ENCODE measurements at places on chromosomes 1 and 21. TPM values are rescaled to one million over a fixed set of nuclear protein-coding genes. Genes with fewer than 3 reads are reported as not detected.
A peak's percentile ranks its signal among the peaks of the same experiment; 100 is the strongest.

The COL16A1 gene
- 14.8 TPM for total RNA-seq

The DENND1B gene
- total RNA-seq = 29.5 TPM

The NR1I3 gene
- not detected for total RNA-seq

The SFN gene
- total RNA-seq = 97.9 TPM

The BCAS2 gene
- total RNA-seq = 72.8 TPM

The CYP4Z1 gene
- not detected for total RNA-seq

The CHML gene
- 13.9 TPM for total RNA-seq

The CAMSAP2 gene
- total RNA-seq = 18.9 TPM

The CD247 gene
- not detected for total RNA-seq

The BEST4 gene
- total RNA-seq = not detected

DNA sequence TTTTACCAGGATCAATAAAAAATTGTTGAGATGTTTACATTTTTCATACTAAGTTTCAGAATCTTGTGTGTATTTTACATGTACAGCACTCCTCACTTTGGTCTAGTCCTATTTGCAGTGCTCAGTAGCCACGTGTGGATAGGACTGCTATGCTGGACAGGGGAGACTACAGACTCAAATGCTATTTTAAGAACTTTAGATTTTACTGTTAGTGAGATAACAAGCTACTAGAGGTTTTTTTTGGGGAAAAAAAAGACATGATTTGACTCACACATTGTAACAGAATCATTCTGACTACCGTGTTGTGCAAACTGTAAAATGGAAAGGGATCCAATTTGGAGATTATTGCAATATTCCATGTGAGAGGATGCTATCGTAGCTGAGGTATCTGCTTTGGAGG is 418.9 kb upstream of the PRMT6 start:
- DNase-seq = no peak

DNA sequence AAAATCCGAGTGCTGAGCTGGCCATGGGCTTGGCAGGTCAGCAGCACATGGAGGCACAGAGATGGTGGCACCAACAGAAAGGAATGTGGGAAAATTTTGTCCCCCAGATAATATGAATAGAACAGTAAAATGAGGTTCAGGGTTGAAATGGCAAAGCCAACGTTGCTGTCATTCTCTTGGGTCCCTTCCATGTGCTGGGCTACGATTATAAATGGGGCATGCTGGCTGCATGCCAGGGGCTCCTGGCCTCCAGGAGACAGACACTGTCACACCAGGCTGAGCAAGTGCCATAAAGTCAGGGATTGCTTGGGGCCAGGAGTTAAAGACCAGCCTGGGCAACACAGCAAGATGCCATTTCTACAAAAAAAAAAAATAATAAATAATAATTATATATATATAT is 77.1 kb downstream of the TOMM20 start:
- no peak for DNase-seq

GRCh38 chr1:224743608-224744164 is 127.6 kb downstream of the CNIH3 start:
- no peak for DNase-seq

DNA sequence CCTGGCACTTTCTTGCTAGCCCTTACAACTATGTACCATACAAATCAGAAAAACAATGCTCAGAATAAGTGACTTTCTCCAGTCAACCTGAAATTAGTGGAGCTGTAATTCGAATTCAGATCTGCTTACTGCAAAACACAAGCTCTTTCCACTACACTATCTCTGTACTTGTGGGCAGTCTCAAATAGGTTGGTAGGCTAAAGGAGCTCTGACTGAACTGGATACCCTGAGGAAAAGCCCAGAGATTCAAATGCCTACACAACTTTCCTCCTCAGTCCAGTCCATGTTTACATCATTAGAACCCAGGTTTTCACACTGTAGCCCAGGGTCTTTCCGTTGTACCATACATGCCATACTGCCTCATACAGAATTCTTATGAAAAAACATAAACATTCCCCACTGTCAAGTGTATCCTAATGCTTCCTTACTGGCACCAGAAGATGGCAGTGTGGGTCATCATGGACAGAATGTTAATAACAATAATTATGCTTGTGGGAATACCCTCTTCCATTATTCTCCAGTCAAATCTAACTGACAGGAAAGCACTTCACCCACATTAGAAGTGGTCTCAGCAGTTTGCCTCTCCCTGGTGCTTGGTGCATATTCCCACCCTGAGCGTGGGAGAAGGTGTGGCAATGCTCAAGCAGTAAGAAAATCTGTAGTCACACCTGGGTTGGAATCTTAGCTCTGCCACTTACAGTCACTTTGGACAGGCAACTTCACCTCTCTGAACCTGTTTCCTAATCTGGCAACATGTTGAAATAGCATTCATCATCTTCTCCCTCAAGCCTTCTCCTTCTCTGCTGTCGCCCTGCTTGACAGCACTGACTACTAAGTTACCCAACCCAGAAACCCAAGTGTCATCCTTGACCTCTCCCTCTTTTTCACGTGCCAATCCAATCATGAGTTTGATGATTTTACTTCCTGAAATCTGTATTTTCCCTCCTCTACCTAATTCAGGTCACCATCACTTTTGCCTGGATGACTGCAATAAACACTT is 14.4 kb upstream of the ZFYVE9 start:
- peak; percentile 67 for DNase-seq

GRCh38 chr1:16644193-16644481 is 22.6 kb downstream of the RNU1-3 start:
- DNase-seq = no peak

GRCh38 chr1:233614743-233615521 is 1.0 kb downstream of the KCNK1 start:
- DNase-seq = no peak

DNA sequence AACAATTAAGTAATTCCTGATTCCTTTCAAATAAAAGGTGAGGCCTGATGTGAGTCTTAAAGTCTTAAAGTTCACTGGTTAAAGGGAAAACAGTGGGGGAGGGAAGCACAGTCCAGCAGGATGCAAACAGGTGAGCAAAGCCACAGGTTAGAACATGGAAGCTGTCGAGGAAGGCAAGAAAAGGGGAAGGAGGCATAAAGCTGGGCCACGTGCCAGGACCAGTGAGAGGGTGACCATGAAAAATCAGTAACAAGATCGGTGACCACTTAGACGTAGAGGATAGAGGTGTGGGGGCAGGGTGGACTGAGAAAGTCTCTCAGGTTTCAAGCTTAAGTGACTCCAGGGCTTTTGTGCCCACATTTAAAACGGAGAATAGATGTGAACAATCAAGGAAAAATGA is 231.3 kb downstream of the SETD4 start:
- no peak for DNase-seq

DNA sequence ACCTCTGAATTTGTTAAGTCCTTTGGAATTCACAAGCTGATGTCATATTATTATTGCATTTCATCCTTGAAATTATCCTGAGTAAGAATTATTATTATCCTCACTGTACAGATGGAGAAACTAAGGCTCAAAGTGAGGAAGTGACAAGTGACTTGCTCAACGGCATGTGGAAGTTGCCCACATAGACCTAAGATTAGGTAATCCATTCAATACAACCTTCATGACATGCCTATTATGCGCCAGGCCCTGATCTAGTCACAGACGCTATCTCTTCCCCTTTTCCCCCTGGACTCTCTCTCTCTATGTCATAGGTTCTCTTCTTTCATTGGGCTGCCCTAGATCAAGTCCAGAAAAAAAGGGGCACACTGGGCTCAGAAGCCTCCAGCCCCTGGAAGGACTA is 84.9 kb upstream of the KCNK2 start:
- no peak for DNase-seq

DNA sequence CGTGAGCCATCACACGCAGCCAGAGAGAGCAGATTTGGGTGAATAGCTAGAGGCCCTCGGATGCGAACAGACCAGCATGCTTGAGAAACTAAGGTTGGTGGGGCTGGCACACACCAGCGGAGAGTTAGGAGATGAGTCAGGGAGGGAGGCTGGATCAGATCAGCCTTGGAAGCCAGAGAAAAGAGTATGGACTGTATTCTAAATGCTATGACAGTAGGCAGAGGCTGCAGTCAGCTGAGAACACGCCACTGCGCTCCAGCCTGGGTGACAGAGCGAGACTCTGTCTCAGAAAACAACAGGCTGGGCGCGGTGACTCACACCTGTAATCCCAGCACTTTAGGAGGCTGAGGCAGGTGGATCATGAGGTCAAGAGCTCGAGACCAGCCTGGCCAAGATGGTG is 4.0 kb upstream of the PLEKHM2 start:
- DNase-seq = peak; percentile 87

DNA sequence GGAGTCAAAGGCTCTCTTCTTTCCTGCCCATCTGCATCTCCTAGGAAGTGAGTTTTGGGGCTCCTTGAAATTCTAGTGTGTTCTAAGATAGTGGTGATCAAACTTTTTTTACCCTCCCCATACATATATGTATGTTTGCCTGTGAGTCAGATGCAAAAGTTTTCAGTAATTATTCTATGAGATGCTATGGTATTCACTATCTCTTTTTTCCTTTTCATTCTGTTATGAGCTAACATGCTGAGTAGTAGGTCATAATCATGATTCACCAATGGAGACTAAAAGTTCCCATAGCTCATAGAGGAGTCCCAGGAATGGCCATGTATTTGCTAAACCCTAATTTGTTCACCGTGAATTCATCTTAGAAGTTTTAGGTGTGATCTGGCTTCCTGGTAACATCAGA is 135.6 kb downstream of the GPR52 start:
- no peak for DNase-seq

DNA sequence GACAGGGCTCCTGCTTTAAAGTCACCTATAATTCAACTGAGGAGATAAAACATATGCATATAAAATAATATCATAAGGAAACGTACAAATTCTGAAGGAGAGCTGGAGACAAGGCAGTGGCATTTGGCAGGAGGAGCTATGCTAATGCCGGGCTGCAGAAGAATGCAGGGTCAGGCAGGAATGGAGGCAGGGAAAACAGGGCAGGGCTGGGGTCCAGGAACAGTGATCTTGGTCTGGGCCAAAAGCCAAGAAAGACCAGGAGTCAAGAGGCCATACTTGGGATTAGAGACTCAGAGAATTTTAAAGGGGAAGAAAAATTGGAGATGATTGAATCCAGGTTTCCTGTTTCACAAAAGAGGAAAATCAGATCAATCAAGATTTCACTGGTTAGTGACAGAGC is 20.0 kb upstream of the BRDT start:
- peak; percentile 38 for DNase-seq

- DNase-seq = no peak
Observed at GRCh38 chr1:240906477-240906876, 294.5 kb upstream of the GREM2 start.

- DNase-seq = no peak
Observed at GRCh38 chr1:230206976-230207375, 139.9 kb downstream of the GALNT2 start.

DNA sequence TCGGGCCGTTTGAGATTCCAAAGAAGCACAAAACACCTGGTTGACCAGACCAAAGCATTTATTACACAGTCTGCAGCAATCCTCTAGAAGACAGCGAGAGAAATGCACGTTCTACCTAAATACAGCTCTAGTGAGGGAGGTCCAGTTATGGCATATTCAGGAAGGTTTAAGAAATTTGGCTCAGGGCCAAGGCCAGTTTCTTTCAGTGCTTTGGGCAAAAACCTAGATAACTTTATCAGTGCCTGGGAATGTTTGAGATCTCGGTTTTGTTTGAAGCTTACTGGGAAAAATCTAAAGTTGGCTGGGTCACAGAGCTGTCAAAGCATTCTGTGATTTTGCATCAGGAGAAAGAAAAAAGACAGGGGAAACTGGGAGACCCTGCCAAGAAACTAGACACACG is 514.0 kb upstream of the TMPRSS15 start:
- DNase-seq = no peak

DNA sequence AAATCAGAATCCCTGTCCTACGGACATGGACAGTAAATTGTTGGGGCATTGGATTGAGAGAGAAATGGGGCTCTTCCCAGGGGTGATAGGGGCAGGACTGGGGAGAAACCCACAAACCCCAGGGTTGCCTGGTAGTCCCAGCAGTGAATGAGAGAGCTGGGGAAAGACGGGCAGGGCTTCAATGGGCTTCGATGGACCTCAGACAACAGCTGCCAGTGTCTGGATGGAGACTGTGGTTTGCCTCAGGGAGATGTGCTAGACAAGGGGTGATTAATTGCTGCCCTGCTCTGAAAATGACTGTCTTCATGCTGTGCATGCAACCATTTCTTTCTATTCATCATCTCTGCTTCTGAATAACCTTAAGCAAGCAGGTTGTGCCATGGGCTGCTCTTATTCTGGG is 7.4 kb downstream of the GPR25 start:
- DNase-seq = no peak

- DNase-seq = no peak
Observed at GRCh38 chr1:228994676-228995594, 259.7 kb downstream of the RHOU start.

DNA sequence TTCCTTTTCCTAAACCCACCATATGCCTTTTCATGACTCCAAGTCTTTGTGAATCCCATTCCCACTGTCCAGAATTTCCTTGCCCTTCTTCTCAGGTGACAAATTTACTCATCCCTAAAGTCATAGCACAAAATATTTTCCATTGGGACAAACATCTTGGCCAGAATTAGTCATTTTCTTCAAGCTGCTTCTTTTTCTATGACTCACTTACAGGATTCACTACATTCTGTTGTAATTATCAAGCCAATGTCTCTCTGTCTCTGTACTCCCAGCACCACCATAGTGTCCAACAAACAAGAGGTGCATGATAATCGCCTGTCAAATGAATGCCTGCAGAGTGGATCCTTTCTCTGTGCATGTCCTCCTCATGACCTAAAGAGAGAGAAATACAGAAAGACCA is 37.8 kb downstream of the SGIP1 start:
- DNase-seq = peak; percentile 75

GRCh38 chr1:164380893-164381292 is 178.1 kb upstream of the PBX1 start:
- no peak for DNase-seq

GRCh38 chr1:99784809-99785255 is 18.4 kb upstream of the FRRS1 start:
- DNase-seq = no peak

DNA sequence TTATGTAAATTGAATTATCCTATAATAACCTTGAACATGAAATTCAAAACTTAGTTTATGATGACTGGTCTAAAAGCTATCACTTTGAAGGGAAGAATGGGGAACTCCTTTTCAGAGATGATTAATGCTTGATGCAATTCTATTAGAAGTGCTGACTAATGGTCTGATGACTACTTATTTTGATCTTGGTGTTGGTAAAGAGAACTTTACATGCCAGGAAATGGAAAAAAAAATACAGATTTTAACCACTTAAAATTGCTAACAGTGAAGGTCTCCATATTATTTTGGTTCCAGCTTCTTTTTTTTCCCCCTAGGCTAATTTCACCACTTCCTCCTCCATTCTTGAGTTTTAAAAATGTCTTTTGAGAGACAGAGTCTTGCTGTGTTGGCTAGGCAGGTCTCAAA is 22.9 kb downstream of the S1PR1 start:
- DNase-seq = peak; percentile 94

DNA sequence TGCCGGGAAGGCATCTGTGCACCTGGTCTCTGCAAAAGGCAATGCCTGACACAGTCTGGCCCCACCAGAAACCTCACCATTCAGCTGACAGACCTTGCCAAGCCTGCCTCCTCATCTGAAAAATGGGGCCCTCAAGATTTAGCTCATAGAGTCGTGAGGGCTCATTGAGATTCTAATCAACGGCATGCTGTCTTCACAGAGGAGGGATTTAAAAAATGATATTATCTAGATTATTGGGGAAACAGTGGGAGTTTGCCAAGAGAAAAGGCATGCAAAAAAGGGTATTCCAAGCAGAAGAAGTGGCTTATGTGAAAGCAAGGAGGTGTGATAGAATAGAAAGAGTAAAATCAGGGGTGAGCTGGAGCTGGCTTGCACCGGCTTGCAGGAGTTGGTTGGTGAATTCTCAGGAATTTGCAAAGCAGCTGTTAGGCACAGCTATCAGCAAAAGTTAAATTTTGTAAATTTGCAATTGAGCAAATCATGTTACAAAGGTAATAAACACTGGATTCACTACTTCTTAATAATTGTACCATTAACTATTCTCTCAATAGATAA is 91.7 kb upstream of the WNT4 start:
- no peak for DNase-seq

Measured in renal cortical epithelial cell (primary cell).